IPS DF 6.9 (cell line): ENCODE measurements at places on chromosomes 16 and 17.

- DNase-seq, result no peak
Measured at GRCh38 chr16:59886021-59886420, 1151.9 kb upstream of the GOT2 start.

DNA sequence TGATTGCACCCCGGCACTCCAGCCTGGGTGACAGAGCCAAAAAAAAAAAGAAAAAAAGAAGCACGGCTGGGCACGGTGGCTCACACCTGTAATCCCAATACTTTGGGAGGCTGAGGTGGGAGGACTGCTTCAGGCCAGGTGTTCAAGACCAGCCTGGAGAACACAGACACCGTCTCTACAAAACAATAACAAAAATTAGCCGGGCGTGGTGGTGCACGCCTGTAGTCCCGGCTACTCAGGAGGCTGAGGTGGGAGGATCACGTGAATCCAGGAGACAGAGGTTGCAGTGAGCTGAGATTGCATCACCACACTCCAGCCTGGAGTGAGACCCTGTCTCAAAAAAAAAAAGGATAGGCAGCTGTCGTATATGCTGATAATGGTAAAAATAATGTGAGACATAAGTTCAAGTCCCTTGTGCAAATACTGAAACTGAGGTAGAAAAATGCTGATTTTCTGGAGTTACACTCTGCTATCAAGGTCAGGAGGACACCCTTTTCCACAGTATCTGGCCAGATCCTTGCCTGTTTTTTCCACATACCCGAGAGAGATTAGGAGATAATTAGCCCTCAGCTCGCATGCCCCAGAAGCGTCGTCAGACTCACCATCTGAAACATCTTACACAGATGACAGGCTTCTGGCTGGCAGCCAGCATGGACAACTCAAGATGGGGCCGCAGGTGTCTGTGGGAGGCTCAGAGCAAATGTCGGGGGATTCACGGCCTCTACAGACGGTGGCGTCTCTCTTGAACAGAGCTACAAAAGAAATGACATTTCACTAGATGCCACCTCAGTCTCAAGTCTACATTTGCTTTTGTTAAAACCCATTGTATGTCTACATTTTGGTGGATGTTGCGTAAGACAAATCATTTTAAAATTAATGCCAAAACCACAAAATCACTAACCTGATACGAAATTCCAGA is 36.8 kb downstream of the WDR45B start:
- DNase-seq, result no peak

DNA sequence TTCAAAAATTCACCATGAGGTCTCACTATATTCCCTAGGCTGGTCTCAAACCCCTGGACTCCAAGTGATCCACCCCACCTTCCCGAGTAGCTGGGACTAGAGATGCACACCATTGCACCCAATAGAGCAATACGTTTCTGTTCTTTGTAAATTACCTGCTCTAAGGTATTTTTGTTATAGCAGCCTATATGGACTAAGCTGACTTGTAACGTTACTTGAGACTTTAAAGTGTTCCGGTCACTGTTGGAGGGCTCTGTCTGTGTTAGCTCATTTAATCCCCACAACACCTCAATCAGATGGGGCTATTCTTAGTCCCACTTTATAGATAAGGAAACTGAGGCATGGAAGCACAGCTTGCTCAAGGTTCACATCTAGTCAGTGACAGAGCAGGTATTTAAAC is 25.4 kb downstream of the IL4R start:
- no peak for DNase-seq

DNA sequence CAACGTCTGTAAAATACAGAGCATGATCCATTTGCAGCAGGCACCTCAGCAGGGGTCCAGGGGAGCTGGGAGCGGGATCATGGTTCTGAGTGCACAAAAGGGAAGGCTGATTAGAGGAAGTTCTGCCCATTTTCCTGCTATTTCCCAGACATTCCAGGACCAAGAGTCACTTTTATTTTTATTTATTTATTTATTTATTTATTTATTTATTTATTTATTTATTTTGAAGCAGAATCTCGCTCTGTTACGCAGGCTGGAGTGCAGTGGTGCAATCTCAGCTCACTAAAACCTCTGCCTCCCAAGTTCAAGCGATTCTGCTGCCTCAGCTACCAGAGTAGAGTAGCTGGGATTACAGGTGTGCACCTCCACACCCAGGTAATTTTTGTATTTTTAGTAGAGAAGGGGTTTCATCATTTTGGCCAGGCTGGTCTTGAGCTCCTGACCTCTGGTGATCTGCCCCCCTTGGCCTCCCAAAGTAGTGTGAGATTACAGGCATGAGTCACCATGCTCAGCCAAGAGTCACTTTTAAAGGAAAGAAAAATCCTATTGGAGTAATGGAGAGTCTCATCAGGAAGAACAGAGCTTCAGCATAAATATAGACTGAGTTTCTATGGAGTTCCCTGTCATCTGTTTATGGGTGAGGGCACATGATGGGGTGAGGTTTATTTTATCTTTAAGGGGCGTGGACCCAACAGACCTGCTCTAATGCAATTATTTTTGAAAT is 355.2 kb downstream of the HAPSTR1 start:
- DNase-seq, result no peak

DNA sequence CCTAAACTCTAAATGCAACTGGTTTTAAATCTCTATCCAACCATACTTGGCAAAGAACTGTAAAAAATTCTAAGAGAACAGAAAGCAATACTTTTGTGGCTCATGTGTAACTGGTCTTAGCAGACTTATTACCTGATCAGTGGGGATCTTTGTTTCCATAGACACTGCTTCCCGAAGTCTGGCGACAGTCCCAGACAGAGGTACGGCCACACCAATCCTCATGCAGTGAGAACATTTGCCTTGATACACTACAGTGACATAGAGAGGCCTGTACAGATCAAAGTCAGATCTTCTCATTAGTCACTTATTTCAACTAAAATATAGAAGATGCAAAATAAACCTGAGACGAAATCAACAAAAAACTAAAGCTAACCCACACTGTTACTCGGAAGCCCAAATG is 43.9 kb downstream of the USP31 start:
- no peak for DNase-seq

DNA sequence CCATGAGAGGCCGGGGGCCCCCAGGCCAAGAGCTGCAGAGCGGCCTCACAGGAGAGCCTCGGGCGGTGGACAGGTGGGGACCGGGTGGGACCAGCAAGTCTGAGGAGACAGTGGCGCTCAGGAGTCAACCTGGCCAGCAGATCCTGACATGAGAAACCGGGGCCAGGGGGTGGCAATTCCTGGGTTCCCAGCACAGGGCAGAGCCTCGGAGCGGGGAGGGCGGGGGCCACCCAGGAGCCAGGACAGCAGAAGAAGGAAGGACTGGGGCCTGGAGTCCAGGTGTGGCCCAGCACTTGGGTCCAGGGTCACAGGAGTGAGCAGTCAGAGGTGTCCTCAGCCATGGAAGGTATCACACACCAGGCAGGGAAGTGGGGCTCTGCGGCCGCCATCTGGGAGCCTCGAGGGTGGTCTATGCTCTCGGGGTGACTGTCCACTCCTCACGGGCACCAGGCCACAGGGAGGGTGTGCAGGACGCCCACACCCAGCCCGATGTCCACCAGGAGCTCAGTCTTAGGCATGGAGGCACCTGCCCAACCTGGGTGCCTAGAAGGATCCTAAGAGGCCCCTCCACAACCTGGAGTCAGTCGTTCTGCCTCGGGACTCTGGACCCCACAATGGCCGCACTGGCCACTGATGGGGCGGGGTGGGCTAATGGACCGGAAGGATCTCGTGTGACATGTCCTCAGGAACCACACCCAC is 29.1 kb downstream of the PIEZO1 start:
- no peak for DNase-seq

DNA sequence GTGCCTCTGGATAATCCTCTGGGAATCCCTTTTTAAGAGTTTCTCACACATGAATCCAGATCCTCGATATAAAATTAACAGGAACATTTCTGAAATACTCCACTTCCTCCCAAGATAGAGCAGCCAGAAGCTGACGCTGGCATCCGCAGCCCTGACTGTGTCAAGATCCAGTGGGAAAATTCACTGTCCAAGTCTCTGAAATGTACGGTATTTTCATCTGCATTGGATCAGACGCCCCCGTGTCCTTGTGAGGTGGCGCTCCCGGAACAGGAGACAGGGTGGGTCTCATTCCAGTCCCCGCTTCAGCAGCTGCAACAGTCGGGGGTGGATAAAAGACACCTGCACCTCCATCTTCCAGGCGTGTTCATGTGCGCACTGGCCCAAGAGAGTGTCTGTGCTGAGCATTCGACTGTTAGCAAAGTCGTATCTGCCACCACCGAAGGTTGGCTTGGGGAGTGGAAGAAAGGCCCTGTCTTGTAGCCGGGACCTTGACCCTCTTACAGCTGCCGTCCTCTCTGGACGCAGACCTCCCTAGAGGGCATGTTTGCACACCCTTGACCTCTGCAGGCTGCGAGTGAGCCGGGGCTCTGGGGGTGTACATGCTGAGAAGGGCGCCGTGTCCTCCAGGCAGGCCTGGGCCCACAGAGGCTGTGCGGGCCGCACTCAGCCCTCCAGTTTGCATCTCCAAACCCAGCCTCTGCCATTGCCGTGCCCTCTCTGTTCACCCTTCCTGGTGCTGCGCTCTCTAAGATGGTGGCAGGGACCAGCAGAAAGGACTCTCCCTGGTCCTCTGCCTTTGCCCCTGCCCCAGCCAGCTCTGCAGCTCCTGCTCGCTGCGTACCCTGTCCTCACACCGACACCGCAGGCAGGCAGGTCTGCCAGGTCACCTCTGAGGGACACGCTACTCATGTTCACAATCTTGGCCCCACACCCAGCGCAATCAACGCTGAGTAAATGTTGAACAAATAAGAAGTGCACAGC is 72.0 kb upstream of the CHMP6 start:
- DNase-seq, result no peak

DNA sequence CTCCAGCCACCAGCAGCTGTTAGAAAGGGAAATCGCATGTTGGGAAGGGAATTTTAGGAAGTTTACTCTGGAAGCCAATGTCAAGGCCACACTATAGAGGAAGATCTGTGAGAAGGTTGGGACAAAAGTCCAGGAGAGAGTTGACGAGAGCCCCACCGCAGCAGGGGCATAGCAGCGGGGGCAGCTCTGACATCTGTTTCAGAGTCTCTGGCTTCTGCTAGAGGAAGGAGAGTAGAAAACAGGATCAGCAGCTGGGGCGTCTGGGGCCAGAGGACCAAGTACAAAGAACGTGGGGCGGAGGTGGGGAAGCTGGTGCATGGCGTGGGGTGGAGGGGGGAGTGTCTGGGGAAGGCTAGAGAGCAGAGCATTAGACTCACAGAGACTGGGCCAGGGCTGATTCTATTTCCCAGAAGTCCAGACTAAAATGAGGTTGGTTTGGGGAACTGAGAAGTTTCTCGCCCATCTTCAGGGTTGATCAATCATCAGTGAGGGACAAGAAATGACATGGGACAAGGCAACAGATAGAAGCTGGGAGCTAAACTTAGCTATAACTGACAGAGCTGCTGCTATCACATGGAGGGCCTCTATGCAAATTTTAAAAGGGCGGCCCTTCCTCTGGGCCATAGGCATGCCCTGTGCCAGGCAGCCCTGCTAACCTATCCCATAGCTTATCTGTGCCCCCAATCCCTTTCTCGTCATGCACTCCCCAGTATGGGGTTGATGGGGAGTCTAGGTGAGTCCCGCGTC is 1.2 kb downstream of the RABEP2 start:
- DNase-seq, result no peak

- DNase-seq, result no peak
Measured at GRCh38 chr17:7932949-7933348, 943 bp downstream of the CNTROB start.

DNA sequence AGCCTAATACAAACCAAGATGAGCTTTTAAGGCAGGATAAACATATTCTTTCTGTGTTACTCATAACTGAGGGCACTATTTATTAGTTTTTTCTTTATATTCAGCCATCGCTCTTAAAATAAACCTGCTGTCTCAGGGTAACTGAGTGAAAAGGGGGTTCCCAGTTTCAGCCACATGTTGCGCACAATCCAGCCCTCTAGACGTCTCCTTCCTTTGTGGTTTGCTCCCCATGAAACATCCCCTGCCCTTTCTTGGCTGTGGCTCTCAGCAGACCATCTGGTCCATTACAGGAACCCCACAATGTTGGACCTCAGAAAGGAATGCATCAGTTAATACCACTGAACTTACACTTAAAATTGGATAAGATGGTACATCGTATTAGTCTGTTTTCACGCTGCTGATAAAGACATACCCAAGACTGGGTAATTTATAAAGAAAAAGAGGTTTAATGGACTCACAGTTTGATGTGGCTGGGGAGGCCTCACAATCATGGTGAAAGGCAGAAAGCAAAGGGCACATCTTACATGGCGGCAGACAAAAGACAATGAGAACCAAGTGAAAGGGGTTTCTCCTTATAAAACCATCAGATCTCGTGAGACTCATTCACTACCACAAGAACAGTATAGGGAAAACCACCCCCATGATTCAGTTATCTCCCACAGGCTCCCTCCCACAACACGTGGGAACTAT is 12.6 kb upstream of the IL21R start:
- no peak for DNase-seq

DNA sequence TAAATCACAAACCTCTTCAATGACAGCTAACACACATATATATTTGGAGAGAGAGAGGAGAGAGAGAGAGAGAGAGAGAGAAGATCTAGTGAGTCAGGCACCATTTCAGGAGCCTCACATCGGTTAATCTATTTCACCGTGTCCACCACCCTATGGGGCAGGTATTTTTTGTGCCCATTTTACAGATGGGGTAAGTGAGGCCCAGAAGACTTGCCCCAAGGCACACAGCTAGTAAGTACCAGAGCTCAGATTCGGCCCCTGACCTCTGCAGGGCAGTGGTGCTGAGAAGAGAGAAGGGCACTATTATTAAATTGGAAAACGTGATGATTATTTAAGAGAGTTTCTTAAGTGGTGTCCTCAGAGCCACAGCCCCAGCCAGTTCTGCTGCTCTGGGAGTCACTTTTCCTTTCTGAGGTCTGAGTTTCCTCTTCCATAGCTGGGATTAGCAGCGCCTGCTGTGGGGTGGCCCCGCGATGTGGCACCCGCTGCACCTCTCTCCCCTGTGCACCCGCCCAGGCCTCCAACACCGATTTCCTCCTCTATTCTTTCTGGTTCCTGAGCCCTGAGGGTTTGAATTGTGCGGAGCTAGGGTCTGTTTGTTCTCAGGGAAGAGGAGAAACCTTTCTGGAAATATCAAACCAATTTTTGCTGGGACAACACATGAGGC is 303.9 kb downstream of the IRF8 start:
- DNase-seq, result no peak
